ENCODE measurements at places on chromosomes 4 and X. TPM values are rescaled to one million over a fixed set of nuclear protein-coding genes. Genes with fewer than 3 reads are reported as not detected.

Gene LRCH2
- total RNA-seq: 0.03 TPM

Gene BGN
- 0.08 TPM for total RNA-seq

- H3K4me1 ChIP-seq: peaks cover 18% of the 10 kb centered on the region
- no peaks in the 10 kb centered on the region for H3K36me3 ChIP-seq
- no peaks in the 10 kb centered on the region for H3K27me3 ChIP-seq
- H3K4me3 ChIP-seq: no peak overlapping the region
- no peak for DNase-seq
- no peak overlapping the region for H3K27ac ChIP-seq
Measured at GRCh38 chrX:40931921-40932320, 153.3 kb upstream of the USP9X start.

DNA sequence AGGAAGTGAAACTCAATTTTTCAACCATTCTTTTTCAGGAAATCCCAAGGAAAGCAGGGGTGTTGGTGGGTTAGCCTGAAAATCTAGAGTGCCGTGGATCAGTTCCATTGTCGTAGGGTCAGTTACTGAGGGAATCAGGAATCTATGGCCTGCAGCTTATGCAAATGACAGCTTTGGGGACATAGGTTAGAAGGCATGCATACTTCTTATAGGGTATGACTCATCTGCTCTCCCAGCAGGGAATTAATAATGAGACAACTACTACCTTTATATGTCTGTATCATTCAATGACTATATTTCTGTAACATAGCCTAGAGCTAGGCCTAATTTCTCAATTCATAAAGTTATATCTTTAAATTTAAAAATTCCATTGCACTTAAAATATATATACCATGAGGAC is 36.6 kb downstream of the ZNF41 start:
- no peaks in the 10 kb centered on the region for H3K27me3 ChIP-seq
- DNase-seq: no peak
- no peaks in the 10 kb centered on the region for H3K4me1 ChIP-seq
- H3K36me3 ChIP-seq: peaks cover 10% of the 10 kb centered on the region

Gene PABPC5
- total RNA-seq: 0.61 TPM

Gene DNAAF6
- not detected for total RNA-seq

- no peak for DNase-seq
- no peaks in the 10 kb centered on the region for H3K36me3 ChIP-seq
- H3K4me1 ChIP-seq: no peaks in the 10 kb centered on the region
- H3K27me3 ChIP-seq: no peaks in the 10 kb centered on the region
- H3K4me3 ChIP-seq: peak overlapping the region; percentile 41
- no peak overlapping the region for H3K27ac ChIP-seq
Measured at GRCh38 chrX:2829469-2830246, 928 bp downstream of the GYG2 start.

DNA sequence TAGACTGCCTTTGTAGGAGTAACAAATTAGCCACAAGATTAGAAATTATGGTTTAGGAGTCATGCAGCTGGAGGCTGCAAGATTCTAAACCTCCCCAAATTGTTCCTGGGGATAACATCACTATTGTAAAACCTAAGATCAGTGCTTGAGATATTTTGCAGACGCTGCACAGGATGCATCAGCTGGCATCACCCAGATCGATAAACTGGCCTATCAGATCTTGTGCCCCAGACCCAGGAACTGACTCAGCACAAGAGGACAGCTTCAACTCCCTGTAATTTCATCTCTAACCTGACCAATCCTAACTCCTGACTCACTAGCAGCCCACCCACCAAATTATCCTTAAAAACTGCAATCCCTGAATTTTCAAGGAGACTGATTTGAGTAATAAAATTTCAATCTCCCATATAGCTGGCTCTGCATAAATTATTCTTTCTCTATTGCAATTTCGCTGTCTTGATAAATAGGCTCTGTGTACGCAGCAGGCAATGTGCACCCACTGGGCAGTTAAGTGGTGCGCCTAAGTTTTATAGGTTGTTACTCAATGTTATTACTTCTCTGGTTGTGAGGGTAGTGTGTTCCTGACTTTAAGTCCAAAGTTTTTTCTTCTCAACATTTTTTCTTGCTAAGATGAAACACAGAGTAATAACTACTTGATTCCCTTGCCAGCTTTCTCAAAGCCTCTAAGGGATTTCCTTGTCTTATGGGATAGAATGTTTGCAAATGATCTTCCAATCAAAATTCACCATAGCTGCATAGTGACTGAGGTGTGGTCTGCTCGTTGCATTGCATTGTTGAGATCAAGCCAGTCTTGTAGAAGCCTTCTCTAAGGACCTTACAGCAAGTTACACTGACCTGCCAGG is 312.3 kb upstream of the DKK2 start:
- no peak for DNase-seq
- H3K4me1 ChIP-seq: peaks cover 13% of the 10 kb centered on the region
- H3K27me3 ChIP-seq: no peaks in the 10 kb centered on the region
- no peak overlapping the region for H3K4me3 ChIP-seq

- no peak overlapping the region for H3K27ac ChIP-seq
- H3K4me1 ChIP-seq: no peaks in the 10 kb centered on the region
Measured at GRCh38 chrX:115093191-115093590, 75.8 kb upstream of the IL13RA2 start.

DNA sequence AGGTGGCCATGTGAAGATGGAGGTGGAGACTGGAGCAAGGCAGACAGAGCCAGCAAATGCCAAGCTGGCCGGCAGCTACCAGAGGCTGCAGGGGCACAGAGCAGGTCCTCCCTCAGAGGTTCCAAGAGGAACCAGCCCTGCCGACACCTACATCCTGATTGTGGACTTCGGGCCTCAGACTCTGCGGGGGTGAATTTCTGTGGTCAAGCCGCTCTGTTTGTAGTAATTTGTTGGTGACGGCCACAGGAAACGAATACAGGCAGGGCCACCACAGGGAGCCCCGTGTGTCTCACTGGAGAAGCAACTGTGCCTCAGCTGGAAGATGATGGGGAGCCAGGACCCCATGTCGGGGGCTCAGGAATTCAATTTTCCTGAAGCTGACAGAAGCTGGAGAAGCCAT is 28.3 kb downstream of the ZFYVE28 start:
- 0 out of 2 replicates have a peak, but pooled peaks cover 6% of the 10 kb centered on the region for H3K27me3 ChIP-seq
- no peaks in the 10 kb centered on the region for H3K36me3 ChIP-seq

GRCh38 chrX:23637187-23637586 is 30.1 kb upstream of the PRDX4 start:
- DNase-seq: no peak
- no peaks in the 10 kb centered on the region for H3K4me1 ChIP-seq
- H3K4me3 ChIP-seq: no peak overlapping the region
- no peak overlapping the region for H3K27ac ChIP-seq
- no peaks in the 10 kb centered on the region for H3K36me3 ChIP-seq

- DNase-seq: no peak
- H3K27ac ChIP-seq: no peak overlapping the region
- H3K27me3 ChIP-seq: no peaks in the 10 kb centered on the region
- H3K4me1 ChIP-seq: no peaks in the 10 kb centered on the region
- no peak overlapping the region for H3K4me3 ChIP-seq
Measured at GRCh38 chrX:9301836-9302235, 163.0 kb upstream of the TBL1X start.

Gene GIMD1
- total RNA-seq: not detected

Data from SJSA1 (cell line).